ENCODE measurements at places on chromosomes 6 and 20.

DNA sequence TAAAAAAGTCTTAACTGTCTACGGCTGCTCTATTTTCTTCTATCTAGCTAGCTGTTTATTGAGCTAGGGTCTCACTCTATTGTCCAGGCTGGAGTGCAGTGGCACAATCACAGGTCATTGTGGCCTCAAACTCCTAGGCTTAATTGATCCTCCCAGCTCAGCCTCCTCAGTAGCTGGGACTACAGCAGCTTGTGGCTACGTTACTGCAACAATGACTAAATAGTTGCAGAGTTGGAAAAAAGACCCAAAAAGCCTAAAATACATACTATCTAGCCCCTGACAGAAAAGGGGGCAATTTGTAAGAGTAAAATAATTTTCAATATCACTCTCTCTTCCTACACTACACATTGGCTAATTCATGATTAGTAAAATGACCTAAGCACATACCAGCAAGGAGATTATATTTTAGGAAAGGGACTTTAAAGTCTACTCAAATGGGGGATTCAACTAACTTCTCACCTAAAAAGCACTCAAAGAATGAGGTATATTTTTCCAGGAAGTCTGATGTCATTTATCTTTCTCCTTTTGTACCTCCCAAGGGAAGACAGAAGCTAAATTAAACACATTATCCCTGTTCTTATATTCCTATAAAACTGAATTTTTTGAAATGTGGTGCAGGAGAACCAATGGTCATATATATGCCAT, 82.8 kb downstream of the ZMYND8 start:
- DNase-seq, result no peak

- no peak for DNase-seq
Observed at GRCh38 chr6:3117912-3118352, 579 bp upstream of the BPHL start.

GRCh38 chr20:16283307-16283706, 289.9 kb downstream of the KIF16B start:
- no peak for DNase-seq

GRCh38 chr20:3471397-3472021, 691 bp downstream of the ATRN start:
- DNase-seq, result no peak

DNA sequence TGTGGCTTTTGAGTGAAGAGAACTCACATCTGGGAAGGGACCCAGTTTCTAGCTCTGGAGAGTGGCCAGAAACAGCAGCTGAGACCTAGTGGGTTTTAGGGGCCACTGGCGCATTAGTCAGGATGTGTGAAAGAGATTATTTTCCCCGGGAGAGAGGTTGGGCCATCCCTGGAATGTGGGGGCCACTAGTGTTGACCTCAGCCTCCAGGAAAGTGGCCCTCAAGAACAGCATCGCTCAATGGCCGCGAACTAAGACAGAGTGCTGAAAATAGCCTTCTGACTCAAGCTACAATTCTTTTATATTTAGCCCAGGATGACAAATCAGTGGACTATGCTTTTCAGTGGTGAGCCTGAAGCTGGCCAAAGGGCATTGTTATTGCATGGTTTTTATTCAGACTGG, 210.4 kb upstream of the RNF24 start:
- DNase-seq, result no peak

GRCh38 chr6:168778201-168778600, 337.2 kb downstream of the SMOC2 start:
- no peak for DNase-seq

GRCh38 chr6:36329798-36330291, 6.8 kb downstream of the BNIP5 start:
- no peak for DNase-seq

GRCh38 chr20:4153661-4154238, 138.4 kb upstream of the RNF24 start:
- no peak for DNase-seq

DNA sequence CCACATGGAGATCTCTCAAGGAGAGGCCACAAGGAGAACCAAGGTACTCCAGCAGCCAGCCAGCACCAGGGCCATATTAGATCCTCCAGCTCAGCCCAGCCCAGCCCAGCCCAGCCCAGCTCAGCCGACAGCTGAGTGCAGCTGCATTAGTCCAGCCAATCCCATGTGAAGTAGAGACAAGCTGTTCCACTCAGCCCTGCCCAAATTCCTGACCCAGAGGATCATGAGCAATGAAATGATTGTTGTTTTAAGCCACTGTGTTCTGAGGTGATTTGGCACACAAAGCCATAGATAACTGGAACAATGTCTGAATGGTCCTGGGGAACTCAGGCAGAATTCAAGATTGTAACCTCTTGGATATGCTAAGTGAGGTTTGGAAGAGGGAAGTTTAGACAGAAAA, 59.5 kb upstream of the BMP2 start:
- DNase-seq, result no peak

- DNase-seq, result no peak
Observed at GRCh38 chr20:50536333-50536732, 26.1 kb downstream of the PTPN1 start.

- DNase-seq, result peak; percentile 69
Observed at GRCh38 chr20:19758501-19759331, 658 bp downstream of the RIN2 start.

DNA sequence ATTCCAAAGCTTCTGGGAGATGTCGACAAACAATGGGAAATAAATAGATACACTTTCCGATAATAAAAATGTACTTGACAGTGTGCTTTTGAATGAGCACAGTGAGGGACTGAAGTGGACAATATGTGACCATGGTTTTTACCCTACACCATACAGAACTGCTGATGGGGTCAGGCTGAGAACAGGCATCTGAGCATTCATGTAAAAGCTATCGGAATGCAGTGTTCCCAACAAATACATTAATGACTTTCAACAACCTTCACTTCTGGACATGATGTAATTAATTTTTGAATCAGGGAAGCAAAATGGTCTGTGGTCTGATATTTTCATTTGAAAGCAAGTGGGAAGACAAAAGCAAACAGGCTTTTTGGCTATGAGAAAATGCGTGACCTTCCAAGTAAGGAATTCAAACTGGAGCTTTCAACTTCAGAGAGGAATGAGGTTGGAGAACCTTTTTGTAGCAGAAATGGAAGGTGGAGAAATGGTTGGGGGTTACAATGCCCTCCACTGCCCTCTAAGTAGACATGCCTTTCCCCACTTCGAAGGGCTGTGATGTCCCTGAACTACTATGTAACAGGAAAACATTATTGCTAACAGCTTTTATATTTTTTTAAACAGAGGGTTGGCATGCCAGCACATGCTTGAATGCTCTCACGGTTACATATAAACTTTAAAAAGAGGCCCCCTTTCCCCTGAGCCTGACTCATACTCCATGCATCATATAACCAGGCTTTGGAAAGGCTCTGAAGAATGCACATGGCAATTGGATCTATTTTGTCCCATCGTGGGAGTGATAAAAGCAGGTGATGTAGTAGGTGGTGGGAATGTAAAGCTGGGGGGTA, 203.5 kb upstream of the CITED2 start:
- no peak for DNase-seq

DNA sequence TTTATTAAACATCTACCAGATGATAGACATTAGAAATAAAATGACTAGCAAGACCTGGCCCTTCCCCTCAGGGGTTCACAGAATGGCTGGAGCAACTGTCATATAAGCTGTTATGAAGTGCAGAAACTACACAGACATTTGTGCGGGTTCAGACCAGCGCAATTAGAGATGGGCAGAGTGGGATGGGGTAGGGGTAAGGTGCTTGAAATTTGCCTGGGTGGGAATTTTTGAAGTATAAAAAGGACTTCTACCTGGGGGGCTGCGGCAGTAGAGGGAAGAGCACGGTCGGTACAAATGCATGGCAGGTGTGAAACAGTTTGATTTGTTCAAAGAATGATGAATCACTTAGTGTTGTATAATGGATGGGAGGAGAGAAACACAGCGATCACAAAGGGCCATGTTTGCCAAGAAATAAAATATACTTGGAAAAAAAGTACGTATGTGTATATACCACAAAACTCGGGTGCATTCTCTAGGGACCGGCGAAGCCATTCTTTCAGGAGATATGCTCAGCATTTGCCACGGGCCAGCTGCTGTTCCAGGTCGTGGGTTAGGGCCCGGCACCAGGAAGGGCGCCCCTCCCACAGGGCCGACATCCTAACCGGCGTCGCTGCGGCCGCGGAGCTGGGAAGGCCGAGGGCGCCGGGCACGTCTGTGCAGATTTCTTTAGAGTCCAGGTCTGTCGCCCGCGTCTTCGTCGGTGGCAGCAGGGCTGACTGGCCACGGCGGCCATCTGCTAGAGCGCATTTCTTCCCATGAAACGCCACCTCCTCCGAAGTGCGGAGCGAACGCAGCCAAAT, 809 bp upstream of the NOL7 start:
- DNase-seq, result no peak

DNA sequence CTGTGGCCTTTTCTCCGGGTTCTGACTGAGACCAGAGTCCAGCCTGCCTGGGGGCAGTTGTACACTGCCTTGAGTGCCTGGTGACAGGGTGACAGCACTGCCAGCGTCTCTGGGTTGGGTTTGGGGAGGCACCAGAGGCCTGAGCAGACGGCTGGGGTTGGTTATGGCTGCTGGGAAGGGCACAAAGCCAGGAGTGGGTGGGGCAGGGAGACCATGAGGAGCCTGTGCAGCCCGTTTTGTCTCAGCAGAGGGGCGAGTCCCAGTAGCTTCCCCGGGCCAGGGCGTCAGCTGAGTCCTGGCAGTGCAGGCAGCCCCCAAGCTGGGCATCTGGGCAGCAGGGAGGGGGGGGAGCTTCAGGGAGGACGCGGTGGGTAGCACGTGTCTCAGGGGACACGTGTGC, 15.3 kb upstream of the SULF2 start:
- DNase-seq, result no peak

DNA sequence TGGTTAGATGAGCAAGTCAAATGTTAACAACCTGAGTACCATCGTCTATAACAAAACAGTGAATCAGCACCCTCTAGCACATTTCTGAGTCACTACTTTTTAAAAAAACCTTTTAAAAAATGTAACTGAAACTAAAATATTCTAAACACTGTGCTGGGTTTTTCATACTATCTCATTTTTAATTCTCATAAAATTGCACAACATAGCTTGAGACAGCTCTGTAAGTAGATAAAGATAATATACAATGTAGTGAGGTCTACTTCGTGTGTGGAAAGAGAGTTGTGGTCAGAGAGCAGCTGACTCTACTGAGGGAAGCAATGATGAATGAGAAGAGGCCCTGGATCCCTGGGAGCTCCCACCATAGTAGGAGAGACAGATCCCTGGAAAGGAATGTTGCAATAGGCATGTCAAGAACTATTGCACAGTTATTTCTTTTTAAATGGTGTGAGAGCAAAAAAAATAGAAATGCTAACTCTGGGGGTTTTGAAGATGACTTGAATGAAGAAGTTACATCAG, 13.6 kb upstream of the CALHM6 start:
- DNase-seq, result peak; percentile 55

- no peak for DNase-seq
Observed at GRCh38 chr6:1336246-1336843, 24.4 kb downstream of the FOXQ1 start.

- DNase-seq, result no peak
Observed at GRCh38 chr6:98821756-98822405, 12.5 kb upstream of the POU3F2 start.

- DNase-seq, result peak; percentile 15
Observed at GRCh38 chr20:46773680-46774079, 64.2 kb downstream of the SLC2A10 start.

- DNase-seq, result no peak
Observed at GRCh38 chr6:157892363-157892877, 69.4 kb downstream of the SNX9 start.

DNA sequence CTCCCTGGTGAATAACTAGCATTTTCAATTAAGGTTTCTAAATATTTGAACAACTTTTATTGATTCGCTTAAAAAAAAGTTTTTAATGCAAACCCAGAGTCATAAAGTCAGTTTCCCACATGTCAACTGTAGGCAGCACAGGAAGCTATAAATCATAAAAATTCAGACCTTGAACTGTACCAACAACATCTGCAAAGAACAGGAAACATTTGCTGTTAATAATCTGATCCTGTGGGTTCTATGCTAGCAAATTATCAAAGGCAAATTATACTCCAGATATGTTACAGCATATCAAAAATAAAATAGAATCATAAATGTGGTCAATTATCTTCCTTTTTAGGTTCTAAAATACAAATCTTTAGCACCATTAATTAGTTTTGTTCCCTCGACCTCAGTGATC, 16.6 kb upstream of the MAP7 start:
- DNase-seq, result peak; percentile 84

DNA sequence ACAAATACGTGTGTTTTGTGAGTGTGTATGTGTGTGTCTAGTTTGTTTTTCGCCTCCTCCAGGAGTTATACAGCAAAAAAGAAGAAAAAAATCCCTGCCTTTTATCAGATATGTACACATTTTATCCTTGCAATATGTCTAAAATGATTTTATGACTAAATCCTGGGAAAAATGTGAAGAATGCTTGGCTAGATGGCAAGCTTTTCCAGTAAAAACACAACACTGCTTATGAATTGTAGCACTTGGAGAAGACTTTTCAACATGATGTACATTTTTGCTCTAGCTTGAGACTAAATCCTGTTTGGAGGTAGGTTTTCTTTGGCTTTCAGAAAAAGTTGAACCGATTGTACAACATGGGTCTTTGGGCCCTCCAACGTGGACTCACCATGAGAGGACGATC, 160.2 kb downstream of the GMPR start:
- no peak for DNase-seq

DNA sequence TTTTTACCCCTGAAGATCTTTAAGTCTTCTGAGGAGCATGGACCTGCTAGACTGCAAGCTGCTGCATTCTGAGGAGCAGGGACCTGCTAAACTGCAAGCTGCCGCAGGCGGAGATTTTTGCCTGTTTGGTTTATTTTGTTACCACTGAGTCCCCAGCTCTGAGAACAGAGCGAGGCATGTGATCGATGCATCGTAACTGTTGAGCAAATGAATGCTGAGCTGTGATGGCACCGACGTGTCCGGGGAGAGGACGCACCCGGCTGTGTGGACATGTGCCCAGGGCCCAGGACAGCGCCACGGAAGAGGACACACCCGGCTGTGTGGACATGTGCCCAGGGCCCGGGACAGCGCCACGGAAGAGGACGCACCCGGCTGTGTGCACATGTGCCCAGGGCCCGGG, 24.2 kb downstream of the DNAJC5 start:
- DNase-seq, result no peak

DNA sequence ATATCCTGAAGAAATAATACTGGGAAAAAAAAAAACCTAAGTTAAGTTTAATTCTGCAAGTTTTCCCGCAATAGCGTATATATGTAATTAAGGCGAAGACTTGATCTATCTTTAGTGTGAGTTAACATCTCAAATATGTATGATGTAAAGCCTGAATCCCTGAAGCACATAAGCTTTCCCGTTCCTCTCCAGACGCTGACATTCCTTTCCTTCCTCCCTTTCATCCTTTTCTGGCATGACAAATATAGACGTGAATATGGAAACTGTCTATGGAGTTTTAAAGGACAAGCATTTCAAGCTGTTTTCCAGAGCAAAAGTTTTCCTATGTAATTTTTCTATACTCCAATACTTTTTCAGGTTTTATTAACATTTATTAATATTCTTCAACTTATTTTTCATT, 637.0 kb downstream of the COL12A1 start:
- DNase-seq, result no peak

- DNase-seq, result no peak
Observed at GRCh38 chr6:66638099-66638498, 931.1 kb upstream of the EYS start.
